ENCODE measurements at places on chromosomes 13 and 19.

DNA sequence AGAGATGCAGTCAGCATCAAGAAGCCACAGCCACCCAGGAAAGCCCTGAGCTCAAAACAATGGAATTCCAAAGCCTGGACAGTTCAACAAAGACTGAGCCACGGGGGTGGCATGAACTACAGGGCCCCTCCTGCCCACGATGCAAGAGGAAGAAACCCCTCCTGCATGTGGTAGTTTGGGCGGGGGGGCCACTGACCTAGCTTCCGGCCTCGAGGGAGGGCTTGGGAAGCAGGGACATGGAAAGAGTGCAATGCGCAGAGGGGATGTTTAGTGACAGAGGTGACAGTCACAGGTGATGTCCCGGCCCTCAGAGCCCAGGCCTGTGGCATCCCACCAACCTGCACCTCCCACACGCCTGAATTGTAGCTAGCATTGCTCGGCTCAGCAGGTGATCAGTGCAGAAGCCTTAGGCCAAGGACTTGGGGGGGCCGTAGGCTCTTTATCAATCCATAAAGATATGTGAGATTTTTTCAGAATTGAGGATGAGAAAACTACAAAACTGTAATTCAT lies 318.8 kb downstream of the TEX29 start:
- H3K4me3 ChIP-seq = no peak overlapping the region
- H3K4me1 ChIP-seq = no peaks in the 10 kb centered on the region
- no peaks in the 10 kb centered on the region for H3K27me3 ChIP-seq
- DNase-seq = no peak
- no peaks in the 10 kb centered on the region for H3K36me3 ChIP-seq

- H3K4me1 ChIP-seq = peaks cover 50% of the 10 kb centered on the region
- H3K27ac ChIP-seq = no peak overlapping the region
- H3K27me3 ChIP-seq = no peaks in the 10 kb centered on the region
- no peaks in the 10 kb centered on the region for H3K36me3 ChIP-seq
- H3K4me3 ChIP-seq = no peak overlapping the region
Observed at GRCh38 chr13:44050450-44051063, 170.9 kb downstream of the LACC1 start.

GRCh38 chr13:89514534-89515312 lies 1832.8 kb upstream of the MIR17HG start:
- peak; percentile 40 for DNase-seq
- H3K4me3 ChIP-seq = no peak overlapping the region

DNA sequence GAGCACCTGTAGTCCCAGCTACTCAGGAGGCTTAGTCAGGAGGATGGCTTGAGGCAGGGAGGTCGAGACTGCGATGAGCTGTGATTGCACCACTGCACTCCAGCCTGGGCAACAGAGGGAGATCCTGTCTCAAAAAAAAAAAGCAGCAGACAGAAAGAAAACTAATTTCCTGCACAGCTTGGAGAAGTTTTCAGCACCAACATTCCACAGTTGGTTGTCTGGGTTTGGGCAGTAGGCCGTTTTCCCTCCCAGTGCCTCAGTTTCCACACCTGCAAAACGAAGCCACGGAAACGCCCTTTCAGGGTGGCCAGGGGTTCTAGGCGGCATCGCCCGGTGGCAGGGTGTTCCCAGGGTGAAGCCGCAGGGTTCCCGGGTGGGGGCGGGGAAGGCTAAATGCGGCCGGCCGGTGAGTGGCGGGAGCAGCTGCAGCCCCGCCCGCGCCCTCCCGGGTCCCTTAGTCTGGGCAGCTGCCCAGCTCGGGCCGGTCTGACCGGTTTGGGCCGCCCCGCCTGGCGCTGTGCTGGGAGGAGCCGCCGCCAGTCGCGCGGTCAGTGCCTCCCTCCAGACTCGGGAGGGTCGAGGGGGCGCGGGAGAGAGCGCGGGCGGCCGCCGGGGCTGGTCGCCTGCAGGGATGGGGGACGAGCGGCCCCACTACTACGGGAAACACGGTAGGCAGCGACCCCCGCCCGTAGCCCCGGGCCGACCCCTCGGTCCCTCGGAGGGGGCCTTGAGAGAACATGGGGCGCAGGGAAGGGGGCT lies at the start of gene SLC44A2:
TSS of gene SLC44A2 (plus strand) at position 551 of the 759 bp plus-strand sequence. CDS start at position 632, 81 bp downstream.
- H3K27me3 ChIP-seq = no peaks in the 10 kb centered on the region
- H3K4me1 ChIP-seq = peaks cover 19% of the 10 kb centered on the region
- peak within 1 kb of the TSS; percentile 12 for H3K4me3 ChIP-seq

- no peaks in the 10 kb centered on the region for H3K4me1 ChIP-seq
- peaks cover 54% of the 10 kb centered on the region for H3K36me3 ChIP-seq
- H3K27me3 ChIP-seq = no peaks in the 10 kb centered on the region
Observed at GRCh38 chr19:40235238-40236025, 8.9 kb upstream of the CCNP start.

DNA sequence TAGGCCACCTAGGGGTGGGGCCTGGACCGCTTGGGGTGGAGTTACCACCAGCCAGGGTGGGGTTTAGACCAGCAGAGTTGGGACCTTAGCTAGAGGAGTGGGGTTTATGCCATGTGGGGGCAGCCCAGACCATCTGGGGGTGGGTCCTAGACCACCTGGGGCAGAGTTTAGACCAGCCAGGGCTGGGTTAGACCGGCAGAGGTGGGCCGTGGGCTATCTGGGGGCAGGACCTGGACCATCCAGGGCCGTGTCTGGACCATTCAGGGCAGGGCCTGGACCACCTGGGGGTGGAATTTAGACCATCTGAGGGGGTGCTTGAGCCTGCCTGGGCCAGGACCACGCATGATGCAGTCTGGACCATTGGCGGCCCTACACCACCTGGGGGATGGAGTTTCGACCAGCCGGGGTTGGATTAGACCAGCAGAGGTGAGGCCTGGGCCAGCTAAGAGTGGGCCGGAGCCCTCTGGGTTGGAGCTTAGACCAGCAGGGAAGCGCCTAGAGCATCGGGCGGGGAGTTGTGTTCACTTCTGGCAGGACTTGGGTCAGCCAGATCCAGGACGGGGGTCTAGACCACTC lies 10.0 kb upstream of the CACNG6 start:
- no peak for DNase-seq
- H3K27ac ChIP-seq = no peak overlapping the region
- no peaks in the 10 kb centered on the region for H3K4me1 ChIP-seq
- H3K4me3 ChIP-seq = peak overlapping the region; percentile 14
- peaks cover 13% of the 10 kb centered on the region for H3K27me3 ChIP-seq

DNA sequence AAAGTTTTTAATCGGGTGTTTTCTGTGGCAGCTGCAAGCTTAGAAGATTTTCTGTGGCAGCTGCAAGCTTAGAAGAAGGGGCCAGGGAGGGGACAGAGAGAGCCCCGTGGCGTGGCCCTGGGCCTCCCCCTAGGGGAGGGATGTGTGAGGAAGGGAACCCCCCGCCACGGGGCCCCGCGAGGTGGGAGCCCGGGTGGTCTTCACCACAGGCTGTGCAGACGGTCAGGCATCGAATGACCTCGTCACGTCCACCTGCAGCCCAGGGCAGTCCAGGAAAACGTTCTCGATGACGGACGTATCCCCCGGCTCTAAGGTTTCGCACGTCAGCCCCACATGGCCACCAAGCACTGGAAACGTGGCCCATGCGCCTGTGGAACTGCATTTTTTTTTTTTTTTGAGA lies 8.6 kb downstream of the POLR2E start:
- H3K36me3 ChIP-seq = peaks cover 30% of the 10 kb centered on the region
- H3K27ac ChIP-seq = no peak overlapping the region
- no peak for DNase-seq
- H3K27me3 ChIP-seq = no peaks in the 10 kb centered on the region

- no peak overlapping the region for H3K4me3 ChIP-seq
- DNase-seq = no peak
- no peaks in the 10 kb centered on the region for H3K27me3 ChIP-seq
- H3K4me1 ChIP-seq = no peaks in the 10 kb centered on the region
- H3K27ac ChIP-seq = no peak overlapping the region
- H3K36me3 ChIP-seq = no peaks in the 10 kb centered on the region
Observed at GRCh38 chr13:92739306-92739818, 487.2 kb upstream of the GPC6 start.

DNA sequence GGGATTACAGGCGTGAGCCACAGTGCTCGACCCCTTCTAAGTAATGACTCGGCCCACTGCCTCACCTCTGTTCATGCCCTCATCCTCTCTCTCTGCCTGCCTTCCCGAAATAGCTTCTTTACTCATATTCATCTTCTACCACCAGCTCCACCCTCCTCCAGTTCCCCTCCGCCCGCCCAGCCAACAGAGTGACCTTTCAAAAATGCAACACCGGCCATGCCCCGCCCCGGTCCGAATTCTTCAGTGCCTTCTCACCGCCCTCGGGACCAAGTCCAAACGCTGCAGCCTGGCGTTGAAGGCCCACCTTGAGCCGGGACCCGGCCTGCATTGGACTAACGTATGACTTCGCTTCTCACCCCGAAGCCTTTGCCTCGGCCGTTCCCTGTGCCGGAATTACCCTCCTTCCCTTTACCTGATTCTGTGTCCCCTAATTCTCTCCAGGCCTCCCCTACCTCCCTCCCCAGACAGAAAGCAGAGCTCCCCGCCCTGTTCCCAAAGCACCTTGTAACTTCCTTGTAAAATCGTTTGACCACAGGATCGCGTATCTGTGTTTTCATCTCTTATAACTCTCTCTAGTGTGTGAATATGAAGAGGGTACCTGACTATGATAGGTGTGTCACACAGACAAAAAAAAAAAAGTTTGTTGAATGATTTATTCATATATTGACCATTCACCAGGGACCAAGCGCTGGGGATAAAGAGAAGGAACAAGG lies 8.1 kb upstream of the MUC16 start:
- DNase-seq = no peak
- no peak overlapping the region for H3K27ac ChIP-seq
- H3K4me1 ChIP-seq = no peaks in the 10 kb centered on the region
- no peaks in the 10 kb centered on the region for H3K36me3 ChIP-seq
- no peaks in the 10 kb centered on the region for H3K27me3 ChIP-seq

- DNase-seq = no peak
- no peaks in the 10 kb centered on the region for H3K27me3 ChIP-seq
- no peak overlapping the region for H3K27ac ChIP-seq
- no peak overlapping the region for H3K4me3 ChIP-seq
- H3K36me3 ChIP-seq = no peaks in the 10 kb centered on the region
Observed at GRCh38 chr13:109626386-109627171, 159.8 kb downstream of the IRS2 start.

DNA sequence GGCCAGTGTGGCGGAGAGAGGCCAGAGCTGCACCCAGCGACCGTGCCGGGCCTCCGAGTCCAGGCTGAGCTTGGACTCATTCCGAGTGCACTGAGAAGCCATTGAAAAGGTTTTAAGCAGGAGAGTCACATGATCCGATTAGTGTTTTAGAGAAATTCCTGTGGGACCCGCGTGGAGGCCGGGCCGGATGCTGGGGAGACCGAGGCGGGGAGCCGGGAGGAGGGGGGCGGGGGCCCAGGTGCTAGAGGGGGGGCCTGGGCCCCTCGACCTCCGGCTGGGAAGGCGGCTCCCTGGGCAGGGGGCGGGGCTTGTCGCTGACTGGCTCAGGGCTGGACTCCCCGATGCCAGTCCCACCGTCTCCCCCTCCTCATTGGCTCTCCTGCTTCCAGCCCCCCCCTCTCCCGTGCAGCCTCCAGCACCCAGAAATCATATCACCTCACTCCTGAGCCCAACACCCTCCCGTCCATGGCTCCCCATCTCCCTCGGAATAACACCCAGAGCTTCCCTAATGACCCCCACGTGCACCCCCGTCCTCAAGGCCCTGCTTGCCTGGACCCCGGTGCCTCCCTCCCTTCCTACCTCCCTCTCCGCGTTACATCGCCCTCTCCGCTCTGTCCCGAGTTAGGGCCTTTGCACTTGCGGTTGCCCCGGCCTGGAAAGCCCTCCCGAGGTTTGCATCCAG lies 5.2 kb upstream of the ZNF579 start:
- peak overlapping the region; percentile 74 for H3K27ac ChIP-seq

DNA sequence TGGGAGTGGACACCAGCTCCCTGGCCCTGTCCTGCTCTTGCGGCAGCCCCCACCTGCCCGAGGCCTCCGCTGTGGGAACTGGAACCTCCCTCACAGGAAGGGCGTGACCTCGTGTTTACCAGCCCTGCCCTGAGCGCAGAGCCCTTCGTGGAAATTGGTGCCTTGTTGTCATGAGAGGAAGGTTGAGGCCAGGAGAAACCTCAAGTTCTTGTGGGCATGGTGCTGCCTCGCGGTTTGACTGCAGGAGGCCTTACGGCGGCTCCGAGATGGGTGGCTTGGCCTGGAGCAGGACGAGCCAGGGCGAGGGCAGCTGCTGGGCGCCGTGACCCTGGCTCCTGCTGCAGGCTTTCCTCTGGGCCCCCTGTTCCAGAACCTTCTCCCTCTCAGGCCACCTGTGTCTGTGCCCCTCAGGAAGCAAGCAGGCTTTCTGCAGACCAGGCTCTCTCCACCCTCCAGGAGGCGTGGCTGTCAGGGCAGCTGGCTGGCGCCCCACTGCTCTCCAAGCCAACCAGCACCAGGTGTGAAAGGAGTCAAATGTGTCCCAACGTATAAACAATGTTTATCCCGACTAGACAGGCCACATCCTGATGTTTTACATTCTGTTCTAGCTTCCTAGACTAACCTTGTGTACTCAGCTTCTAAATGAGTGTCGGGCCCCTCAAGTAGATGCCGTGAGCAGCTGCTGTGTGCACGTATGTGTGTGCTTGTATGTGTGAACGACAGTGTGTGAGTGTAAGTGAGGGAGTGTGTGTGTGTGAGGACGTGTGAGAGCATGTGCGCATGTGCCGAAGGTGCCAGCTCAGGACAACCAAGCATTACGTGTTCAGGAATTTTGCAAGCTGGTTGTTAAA lies 10.4 kb upstream of the RASA3 start:
- H3K36me3 ChIP-seq = no peaks in the 10 kb centered on the region
- H3K27ac ChIP-seq = no peak overlapping the region
- no peak for DNase-seq
- H3K4me1 ChIP-seq = peaks cover 8% of the 10 kb centered on the region
- no peaks in the 10 kb centered on the region for H3K27me3 ChIP-seq

GRCh38 chr13:36778083-36778671 lies 40.8 kb upstream of the RFXAP start:
- H3K4me1 ChIP-seq = no peaks in the 10 kb centered on the region
- H3K27ac ChIP-seq = no peak overlapping the region
- H3K4me3 ChIP-seq = no peak overlapping the region
- DNase-seq = no peak
- no peaks in the 10 kb centered on the region for H3K27me3 ChIP-seq

- H3K27ac ChIP-seq = no peak overlapping the region
- no peak overlapping the region for H3K4me3 ChIP-seq
- H3K4me1 ChIP-seq = no peaks in the 10 kb centered on the region
- no peaks in the 10 kb centered on the region for H3K36me3 ChIP-seq
Observed at GRCh38 chr13:97742084-97742483, 211.4 kb upstream of the IPO5 start.

All from thyroid gland (tissue), 4 donors.